Posterior vena cava (tissue), 2 donors: ENCODE measurements at places on chromosomes 5 and 9.
A peak's percentile ranks its signal among the peaks of the same experiment; 100 is the strongest.

DNA sequence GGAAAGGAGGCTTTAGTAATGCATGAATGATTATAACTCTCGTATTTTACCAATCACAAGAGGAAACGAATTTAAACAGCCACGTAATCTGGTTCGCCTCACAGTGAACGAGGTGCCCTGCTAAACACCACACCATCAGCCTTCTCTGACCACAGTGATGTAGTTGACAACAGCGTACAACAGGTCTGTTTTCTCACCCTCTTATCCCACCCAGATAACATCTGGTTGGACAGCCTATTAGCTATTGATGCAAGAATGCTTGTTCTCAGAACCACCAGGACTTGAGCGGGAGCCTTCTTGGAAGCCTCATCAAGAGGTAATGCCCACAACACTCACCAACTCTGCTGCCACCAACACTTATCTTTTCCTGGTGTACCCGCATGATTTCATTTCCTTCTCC lies 23.3 kb downstream of the SLC1A3 start:
- no peak for DNase-seq

DNA sequence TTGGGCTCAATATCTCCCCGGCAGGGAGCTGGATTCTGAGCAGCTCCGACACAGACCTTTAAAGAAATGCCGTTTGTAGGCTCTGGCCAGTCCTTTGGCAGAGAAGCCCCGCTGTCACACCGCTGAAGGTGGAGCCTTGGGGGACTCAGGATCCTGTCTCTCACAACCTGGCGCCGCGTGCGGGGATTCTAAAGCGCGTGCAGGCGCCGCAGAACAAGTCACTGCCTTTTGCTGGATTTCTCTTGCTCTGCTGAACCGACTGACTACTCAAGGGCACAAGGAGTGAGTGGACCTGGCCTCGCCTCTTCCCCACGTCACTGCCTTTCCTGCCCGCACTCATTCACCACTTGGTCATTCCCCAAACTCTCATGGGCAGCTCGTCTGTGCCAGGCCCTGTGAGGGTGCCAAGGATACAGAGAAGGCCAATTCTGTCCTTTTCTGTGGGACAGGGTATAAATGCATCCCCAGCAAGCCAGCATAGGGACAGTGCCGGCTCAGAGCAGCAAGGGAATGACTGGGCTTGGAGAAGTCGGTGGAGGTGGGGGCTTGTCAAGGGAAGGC lies 69.3 kb downstream of the CRB2 start:
- peak; percentile 56 for DNase-seq

DNA sequence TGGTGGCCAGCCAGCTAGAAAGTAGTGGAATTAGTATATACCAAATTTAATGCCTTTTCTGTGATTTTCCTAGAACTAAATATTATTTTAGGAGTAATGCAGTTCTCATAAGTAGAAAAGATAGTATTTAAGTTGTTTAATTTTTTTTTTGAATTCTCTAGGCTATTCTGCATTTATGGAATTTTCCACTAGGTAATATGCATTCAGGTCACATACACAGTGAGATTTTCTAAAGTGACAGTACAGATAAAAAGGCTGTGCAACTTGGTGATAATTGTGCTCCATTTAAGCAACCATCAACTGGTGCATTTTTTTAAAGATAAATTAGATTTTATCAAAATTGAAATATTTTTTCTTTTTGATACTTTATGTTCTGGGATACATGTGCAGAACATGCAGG lies 111.5 kb downstream of the SCAMP1 start:
- no peak for DNase-seq

DNA sequence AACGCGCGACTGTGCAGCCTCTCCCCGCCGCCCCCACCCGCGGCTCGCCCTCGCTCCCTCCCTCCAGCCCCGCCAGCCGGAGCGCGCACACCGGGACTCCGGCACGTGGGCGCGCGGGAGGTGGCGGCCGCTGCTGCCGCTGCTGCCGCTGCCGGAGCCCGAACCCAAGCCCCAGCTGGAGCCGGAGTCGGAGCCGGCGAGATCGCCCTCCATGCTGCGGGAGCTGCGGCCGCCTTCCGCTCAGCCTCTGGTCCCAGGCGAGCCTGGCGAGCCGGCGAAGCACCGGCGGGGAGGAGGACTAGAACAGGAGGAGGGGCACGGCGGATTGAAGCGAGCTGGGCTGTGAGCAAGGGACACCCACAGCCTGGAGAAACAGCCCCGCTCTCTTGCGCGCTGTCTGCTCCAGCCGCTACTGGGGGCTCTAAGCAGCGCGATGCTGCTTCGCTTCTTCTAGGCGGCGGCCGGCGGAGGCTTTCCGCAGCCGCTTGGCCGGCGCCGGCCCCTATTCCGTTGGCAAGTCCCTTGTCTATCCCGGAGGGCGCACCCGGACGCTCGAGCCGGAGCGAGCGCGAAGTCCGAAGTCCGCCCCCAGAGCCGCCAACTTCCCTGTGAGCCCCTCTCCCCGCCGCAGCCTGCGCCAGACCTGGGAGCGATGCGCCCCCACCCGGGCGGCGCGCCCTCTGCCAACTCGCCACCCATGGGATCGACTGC lies 598.7 kb upstream of the SGCD start:
- DNase-seq, result peak; percentile 85

- no peak for DNase-seq
Measured at GRCh38 chr9:112705768-112706427, 12.0 kb downstream of the INIP start.

- no peak for DNase-seq
Measured at GRCh38 chr5:149337736-149338135, 7.6 kb upstream of the GRPEL2 start.

- DNase-seq, result no peak
Measured at GRCh38 chr5:119943148-119943547, 313.8 kb downstream of the FAM170A start.

- DNase-seq, result no peak
Measured at GRCh38 chr5:115842089-115842935, 577 bp downstream of the AP3S1 start.

DNA sequence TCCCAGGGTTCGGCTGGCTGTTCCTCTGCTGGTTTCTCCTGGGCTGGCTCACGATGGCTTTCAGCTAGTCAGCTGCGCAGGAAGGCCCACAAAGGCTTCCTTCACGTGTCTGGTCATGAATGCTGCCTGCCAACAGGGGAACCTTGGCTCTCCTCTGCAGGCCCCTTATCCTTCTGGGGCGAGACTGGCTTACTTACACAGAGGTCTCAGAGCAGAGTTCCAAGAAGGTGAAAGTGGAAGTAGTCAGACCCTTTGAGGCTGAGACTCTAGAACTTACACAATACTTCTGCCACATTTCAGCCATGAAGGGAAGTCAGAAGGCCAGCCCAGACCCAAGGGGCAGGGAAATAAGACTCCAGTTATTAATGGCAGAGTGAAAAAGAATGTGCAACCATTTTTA lies 99.5 kb downstream of the LHFPL2 start:
- no peak for DNase-seq

- DNase-seq, result no peak
Measured at GRCh38 chr5:149827086-149827485, 97.0 kb downstream of the PPARGC1B start.

GRCh38 chr5:127077366-127077765 lies 4.1 kb upstream of the C5orf63 start:
- no peak for DNase-seq

DNA sequence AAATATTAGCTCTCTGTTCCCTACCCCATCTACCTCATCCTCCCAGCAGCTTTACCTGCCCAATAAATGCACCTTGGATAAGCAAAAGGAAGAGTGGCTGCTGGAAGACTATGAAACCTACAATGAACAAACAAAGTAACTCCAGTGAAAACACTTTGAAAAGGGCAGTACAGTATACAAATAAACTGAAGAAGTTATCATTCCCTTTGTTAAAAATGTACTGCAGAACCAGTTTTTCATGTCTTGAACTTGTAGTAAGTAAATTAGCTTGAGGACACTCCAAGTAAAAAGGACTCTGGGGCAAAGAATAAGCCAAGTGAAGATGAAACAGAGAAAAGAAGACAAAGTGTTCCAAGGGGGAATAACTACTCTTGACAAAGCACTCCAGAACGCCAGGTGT lies 457.1 kb downstream of the DTWD2 start:
- no peak for DNase-seq

DNA sequence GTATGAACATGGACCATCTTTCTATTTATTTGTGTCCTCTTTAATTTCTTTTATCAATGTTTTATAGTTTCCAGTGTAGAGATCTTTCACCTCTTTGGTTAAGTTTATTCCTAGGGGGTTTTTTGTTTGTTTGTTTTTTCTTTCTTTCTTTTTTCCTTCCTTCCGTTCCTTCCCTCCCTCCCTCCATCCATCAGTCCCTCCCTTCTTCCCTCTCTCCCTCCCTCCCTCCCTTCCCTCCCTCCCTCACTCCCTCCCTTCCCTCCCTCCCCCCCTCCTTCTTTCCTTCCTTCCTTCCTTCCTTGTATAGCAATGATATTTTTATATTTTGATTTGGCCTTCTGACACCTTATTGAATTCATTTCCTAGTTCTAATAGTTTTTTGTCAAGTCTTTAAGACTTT lies 23.4 kb upstream of the IGFBPL1 start:
- DNase-seq, result no peak

GRCh38 chr5:76099286-76099702 lies 16.1 kb downstream of the SV2C start:
- DNase-seq, result no peak

DNA sequence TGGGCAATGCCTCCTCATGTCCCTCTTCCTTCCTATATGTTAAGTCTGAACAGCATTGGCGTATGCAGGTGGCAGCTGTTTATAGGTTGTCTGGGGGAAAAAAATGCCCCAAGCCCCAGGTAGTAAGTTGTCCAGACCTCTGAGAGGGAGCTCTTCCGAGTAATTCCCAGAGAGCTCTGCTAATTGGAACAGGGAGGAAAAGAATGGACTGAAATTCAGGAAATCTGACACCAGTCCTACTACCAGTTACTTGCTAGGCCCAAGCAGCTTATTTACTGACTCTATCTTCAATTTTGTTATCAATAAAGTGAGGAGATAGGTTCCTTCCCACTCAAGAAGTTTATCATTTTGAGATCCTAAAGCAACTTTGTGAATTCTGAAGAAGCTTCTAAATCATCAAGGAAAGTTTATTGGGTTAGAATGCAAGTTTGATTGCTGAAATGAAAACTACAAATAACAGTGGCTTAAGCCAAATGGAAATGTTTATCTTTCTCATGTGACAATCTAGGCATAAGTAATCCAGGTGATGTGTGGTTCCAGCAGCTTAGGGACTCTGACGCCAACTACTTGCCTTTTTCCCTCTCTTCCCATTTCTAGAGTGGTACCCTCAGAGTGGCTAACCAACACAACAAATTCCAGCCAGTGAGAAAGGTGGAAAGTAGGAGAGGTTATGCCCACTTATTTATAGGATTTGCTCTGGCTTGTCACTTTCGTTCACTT lies 5.6 kb downstream of the STK32A start:
- no peak for DNase-seq

DNA sequence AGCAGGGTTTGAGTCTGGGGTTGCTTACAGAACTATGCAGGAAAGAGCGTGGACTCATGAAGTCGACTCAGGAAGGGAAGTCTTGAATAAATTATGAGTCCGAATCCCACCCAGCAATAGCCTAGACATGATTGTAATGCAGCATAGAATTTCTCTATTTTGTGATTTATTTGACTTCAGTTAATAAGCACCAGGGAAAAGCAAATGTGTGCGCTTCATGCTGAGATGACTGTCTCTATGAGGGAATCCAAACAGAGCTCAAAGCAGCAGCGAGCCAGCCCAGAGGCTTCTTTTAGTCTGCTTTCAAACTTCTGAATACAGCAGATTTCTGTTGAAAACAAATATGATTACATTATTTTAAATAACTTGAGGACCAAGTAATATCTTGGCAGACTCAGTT lies 188.0 kb downstream of the SEMA6A start:
- no peak for DNase-seq

- no peak for DNase-seq
Measured at GRCh38 chr9:98251551-98251950, 3.9 kb downstream of the TBC1D2 start.

DNA sequence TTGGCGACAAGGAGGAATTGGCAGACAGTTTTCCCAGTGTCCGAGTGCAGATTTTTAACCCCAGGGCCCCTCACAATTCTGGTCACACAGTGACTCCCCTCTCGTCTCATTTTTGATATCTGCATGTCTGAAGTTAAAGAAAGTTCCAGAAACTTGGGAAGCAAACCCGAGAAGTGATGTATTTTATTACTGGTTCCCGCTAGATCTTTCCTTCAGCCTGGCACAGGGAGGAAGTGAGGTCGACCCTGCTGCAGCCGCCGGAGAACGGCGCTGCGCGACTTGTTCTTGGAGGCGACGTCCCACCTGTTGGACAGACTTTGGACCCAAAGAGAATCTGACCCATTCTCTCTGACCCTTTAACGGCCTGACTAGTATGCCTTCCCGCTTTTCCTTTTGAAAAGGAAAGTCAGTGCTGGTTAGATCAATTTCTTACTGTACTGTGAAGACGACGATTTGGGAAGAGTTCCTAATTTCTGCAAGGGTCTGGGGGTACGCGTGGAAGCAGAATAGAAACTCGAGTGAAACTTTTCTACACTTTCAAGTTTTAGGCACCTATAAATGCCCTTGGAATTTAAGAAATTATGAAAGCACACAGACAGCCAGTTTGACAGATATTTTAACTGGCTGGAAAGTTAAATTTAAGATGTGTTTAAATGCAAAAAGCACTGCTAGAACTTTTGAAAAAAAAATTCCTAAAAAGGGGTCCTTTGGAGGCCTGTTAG lies 744 bp downstream of the OTULIN start:
- DNase-seq, result no peak

GRCh38 chr9:102124465-102124864 lies 386.0 kb upstream of the GRIN3A start:
- peak; percentile 73 for DNase-seq

- DNase-seq, result no peak
Measured at GRCh38 chr9:20853866-20854265, 169.8 kb downstream of the FOCAD start.

GRCh38 chr5:77266291-77266690 lies 55.8 kb downstream of the PDE8B start:
- DNase-seq, result no peak
